ENCODE measurements at places on chromosomes 16 and 17.
A peak's percentile ranks its signal among the peaks of the same experiment; 100 is the strongest.

DNA sequence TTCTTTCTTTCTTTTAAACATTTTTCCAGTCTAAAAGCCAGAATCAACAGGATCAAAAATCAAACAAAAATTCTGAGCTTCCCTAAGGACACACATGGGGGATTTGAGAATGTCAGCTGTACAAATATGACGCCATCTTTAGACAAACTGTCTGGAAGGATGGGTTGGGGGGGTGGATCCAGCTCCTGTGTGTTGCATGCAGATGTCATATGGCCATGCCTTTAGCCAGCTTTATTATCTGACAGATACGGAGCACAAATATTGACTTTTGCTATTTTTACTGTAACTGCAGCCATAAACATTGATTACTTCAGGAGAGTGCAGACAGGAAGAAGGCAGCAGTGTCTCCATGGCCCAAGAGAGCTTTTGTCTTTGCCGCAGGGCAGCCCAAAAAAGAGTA, 279.4 kb upstream of the ELAC2 start:
- no peak for DNase-seq

DNA sequence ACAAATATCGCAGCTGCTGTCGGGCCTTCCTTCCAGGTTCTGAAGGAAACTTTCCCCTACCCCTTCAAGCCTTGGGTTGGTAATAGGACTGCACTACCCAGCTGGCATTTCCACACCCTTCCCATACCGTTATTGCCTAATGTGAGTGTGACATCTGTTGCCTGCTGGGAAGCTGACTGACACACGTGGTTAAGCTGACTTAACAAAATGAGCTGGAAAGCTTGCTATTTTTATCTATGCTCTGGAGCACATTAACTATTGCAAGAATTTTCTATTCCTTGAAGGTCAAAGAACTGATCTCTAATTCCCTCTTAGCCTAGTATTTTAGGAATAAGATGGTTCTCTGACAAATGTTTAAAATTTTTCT, 79.5 kb downstream of the PMP22 start:
- no peak for DNase-seq

DNA sequence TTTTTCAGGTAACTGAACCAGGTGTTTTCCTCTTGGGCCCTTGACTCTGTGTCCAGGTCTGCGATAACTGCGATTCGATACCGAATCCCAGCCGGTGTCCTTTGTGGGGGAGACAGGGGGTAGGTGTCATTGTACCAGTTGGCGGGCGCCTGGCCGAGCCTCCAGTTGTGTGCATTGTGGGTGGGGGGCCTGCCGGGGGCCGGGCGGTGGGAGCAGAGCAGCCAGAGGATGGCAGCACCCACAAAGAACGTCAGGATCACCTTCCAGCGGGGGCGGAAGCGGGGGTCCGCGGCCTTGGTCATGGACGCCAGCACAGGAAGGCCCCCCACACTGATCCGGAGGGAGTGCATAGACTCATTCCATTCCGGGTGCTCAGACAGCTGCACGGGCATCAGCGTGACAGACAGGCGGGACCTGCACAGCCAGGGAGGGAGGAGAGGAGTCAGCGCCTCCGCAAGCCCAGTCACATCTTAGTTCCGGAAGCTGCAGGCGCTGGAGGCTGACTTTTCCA, 12.3 kb downstream of the CANT1 start:
- DNase-seq: no peak

DNA sequence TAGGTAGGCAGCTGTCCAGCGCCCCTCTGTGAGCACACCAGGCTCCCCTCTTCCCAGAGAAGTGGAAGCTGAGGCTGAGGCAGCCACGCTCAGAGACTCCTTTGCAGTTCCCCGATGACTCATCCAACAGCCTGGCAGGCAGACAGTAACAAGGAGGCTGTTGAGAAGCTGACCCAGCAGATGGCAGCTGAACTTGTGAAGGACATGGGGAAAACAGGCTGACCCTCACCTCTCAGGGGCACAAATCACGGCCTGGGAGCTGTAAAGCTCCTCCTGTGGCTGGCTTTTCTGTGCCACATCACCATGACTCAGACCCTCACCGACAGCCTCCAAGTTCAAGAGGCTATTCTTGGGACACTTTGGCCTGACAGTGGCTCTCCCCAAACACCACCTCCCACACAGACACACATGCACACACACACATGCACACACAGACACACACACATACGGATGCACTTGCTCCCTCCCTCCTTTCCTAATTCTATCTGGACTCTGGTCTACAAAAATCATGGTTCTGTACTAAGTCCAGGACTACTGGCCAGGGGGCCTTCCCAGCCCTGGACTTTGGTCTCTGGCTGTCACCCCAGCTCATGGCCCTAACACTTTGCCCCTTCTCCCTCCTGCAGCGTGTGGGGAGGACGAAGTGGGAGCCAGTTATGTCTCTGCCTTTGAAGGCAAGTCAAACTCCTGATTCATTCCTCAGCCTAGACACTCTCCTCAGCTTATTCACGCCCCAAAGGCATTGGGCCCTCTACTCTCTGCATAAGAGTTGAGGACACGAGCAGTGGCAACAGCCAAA, 23.2 kb downstream of the MAP3K14 start:
- peak; percentile 90 for DNase-seq

DNA sequence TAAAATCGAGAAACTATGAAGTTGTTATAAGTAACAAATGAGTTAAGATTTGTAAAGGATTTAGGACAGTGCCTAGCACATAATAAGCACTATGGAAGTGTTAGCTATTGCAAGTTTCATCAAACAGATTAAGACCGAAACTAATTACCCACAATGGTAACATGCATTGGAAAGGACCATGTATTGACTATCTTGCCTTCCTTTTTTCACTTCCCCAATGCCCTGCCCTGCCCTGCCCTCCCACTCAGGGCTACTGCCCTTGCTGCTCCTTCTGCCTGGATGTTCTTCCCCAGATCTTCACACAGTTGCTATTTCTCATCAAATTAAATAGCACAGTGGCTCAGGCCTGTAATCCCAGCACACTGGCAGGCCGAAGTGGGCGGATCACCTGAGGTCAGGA, 202.1 kb upstream of the PSMD7 start:
- no peak for DNase-seq

DNA sequence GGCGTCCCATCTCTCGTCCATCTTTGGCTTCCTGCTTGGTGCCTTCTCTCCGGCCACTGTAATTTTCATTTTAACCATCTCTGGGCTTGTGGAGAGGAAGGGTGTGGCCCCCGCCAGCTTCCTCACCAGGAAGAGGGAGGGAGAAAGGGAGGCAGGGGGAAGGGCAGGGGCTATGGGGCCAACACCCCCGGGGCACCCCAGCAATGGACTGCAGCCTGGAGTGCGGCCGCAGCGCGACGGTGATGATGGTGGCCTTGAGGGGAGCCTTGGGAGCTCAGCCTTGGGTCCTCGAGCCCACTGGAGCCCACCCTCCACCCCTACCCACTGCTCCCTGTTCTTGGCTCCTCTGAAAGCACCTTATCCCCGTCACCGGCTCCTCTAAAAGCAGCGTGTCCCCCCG, 9.5 kb downstream of the METRNL start:
- DNase-seq: no peak

DNA sequence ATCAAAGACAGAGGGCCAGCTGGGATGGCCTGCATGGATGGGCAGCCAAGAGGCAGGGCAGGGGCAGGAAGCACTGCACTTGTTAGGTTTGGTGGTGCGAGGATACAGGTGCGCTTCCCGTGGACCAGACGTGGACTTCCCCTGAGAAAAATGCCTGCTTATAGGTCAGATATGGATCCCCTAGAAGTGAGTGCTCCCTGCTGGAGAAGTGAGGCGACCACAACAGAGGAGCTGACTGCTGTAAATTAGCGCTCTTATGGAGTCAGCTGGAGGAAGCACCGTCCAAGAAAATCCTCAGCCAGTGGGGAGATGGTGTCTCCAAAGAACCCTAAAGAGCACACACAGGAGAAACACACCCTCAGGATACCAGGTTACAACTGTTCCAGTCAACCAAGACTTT, 27.7 kb upstream of the CCDC182 start:
- no peak for DNase-seq

DNA sequence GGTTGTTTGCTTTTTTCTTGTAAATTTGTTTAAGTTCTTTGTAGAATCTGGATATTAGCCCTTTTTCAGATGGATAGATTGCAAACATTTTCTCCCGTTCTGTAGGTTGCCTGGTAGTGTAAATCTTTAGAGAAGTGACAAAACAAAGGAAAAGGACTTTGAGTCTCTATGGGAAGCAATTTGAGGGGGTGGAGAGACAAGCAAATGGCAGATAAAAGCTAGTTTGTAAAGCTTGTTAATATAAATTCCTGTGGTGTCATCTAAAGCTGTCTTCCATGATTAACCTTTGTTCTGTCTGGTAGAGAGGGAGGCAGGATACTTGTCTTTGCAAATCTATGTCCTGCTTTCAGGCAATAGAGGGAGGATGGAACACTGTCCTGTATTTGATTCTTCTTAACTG, 40.6 kb upstream of the CACNG4 start:
- no peak for DNase-seq
